Karpas-422 (cell line): ENCODE measurements at places on chromosomes 6 and 20.

GRCh38 chr6:88248709-88249321 is 82.7 kb upstream of the CNR1 start:
- no peak for DNase-seq

DNA sequence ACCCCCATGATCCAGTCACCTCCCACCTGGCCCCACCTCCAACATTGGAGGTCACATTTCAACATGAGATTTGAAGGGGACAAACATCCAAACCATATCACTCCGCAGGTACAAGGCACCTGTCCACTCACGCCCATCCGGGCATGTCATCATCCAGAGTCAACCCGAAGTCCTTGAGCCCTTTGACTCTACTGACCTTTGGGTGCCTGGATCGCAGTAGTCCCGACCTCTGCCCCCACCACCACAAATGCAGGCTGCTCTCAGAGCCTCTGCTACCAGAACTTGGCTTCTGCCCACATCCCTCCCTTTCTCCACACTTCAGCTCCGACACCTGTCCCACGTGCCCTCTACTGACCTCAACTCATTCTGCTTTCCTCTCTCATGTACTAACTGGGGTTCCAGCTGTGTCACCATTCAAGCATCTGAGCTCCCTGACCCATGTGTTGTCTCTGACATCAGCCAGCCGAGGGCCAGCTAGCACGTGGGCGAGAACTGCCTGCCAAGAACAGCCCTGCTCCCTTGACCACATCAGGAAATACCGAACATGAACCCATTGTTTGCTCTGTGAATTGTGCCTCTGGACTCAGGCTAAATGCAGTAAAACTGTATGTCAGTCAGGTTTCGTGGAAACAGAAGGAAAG is 498.3 kb upstream of the SULF2 start:
- peak; percentile 9 for DNase-seq

DNA sequence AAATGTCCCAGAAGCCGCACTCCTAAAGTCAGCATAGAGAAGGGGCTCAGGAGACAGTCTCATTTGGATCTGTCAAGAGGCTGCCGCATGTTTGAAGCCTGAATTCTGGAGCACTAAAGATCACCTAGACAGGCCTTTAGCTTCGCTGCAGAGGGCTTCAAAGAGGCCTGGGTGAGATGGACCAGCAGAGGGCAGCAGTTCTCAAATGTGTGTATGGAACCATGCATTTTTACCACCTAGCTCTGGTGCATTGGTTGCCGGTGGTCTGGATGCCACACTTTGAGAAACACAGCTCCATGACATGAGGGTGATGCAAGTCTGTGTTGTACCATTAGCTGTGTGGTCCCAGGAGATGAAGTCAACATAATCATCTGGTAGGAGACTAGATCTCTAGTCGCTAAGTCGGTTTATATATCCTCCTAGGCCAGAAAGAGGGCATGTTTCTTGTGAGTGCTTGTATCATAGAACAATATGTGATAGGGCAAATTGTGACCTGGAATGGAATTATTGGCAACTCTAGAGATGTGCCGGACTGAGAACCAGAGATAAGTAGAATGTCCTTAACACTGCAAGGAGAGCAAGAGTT is 64.8 kb downstream of the KIAA0319 start:
- DNase-seq, result peak; percentile 92

DNA sequence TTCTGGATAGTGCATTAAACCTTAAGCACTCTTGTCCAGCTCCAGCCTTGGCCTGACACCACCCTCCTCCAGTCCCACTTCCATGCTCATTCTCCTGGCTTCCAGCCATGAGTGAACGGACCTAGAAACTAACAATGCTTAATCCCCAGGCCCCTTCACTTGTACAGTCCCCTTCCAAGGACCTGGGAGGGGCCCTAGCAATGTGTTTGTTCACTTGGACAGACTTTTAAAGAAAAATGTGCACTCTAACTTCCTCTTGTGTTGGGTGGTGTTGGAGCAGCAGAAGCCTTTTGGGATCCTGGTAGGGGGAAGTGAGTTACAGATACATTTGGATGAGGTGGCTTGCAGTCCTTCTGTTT is 48.9 kb upstream of the CCN6 start:
- no peak for DNase-seq

- peak; percentile 37 for DNase-seq
These were observed 6.8 kb upstream of the TULP1 start for GRCh38 chr6:35519313-35520015.
